ENCODE measurements at places on chromosomes 12 and 14.

DNA sequence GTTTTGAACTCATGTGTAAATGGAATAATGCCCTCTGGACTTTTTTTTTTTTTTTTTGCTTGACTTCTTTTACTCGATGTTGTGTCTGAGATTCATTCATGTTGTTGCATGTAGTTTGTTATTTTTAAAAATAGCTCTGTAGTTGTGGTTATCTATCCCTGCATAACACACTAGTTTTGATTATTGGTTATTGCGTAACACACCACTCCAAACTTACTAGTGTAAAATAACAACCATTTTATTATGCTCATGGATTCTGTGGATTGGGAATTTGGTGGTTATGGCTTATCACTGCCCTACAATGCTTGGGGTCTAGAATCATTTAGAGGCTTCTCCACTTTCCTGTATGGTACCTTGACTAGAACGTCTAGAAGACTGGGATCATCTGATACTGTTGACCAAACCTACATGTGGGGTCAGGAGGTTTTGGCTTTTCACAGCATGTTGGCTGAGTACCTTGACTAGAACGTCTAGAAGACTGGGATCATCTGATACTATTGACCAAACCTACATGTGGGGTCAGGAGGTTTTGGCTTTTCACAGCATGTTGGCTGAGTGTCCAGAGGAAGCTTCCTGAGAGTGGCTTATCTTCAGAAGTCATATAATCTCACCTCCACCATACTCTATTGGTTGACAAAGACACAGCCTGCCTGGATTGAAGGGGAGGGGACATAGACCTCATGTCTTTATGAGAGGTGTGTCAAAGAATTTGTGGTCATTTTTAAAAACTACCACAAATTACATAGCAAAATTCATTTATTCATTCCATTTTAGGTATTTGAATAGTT, 11.6 kb downstream of the VRK1 start:
- DNase-seq = no peak

DNA sequence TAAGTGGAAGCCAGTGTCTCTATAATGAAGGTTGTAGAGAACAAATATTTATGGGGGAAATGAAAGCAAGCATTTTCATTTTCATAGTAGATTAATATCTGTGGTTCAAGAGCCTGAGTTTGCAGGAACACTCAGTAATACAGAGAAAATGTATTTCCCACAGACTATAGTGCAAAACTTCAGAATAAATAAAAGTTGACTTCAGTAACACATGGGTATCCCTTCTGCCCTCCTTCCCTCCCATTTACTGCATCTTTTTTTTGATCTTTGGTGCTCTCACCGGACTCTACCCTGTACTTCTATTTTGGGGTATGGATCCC, 75.3 kb upstream of the AMN1 start:
- DNase-seq = no peak

DNA sequence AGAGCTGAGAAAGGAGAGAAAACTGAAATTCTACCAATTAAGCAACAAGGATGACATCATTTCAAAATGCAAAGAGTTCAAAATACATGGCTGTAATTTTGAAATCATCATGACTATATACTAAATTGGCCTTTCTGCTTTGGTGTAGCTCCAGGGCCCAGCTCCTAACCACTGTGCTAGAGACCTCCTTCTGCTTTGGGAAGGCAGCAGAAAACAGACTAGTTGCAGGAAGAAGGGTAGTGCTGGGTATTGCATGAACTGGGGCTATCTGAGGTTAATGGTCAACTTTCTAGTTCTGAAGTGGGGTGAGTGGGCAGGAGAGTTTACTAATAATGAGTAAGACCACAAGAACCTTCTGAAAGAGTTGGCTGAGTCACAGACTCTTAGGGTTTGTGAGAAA, 66.2 kb downstream of the PTGER2 start:
- no peak for DNase-seq

- DNase-seq = no peak
Observed at GRCh38 chr12:2759733-2760132, 35.0 kb upstream of the FKBP4 start.

DNA sequence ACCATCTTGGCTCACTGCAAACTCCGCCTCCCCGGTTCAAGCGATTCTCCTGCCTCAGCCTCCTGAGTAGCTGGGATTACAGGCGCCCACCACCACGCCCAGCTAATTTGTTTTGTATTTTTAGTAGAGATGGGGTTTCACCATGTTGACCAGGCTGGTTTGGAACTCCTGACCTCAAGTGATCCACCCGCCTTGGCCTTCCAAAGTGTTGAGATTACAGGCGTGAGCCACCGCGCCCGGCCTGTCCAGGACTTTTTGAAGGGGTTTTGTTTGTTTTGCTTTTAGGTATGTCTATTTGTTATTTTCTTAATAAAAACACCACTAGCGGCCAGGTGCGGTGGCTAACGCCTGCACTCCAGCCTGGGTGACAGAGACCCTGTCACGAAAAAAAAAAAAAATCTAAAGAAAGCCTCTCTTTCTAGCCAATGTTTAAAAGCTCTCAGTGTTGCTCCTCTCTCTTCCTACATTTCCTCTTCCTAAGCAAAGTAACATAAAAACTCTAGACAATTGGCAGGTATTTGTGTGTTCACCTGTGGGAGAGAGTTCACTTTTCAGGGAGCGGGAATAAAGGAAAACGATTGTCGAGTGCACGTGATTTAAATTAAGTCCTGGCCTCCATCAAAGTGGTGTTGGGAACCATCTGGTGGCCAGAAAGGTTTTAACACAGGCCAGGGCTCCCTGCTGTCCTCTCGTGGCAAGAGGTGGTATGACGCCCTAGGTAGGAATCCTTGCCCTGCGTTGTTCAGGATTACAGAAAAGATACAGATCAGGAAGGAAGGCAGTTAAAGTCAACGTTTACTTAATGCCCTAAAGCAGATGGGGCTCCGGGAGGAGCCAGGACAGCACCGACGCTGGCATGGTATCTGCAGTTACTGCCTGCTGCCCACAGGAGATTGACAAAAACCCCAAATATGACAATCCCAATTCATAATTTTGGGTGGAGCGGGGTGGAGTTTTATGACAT, 36.2 kb upstream of the ATP23 start:
- DNase-seq = peak; percentile 82

GRCh38 chr14:103948442-103948841, 6.1 kb upstream of the RD3L start:
- no peak for DNase-seq

DNA sequence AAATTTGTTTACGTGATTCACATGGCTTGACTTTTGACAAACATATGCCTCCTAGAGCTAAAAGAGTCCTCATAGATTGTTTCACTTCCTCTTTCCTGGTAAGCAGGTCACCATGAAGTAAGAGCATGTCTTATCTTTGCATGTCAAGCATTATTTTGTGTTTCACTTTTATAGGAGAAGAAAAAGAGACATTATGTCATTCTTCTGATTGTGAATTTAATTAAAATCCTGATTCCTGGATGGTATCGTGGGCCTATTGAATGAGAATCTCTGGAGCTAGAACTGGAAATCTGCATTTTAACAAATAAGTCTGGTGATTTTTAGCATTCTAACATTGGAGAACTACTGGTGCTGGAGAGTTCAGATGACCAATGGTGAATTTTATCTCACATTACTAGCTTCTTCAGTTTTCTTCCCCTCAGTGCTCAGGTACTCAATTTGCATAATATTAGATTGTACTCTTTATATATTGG, 218.6 kb upstream of the ATP2B1 start:
- no peak for DNase-seq
